ENCODE measurements at places on chromosomes 11 and 22.

DNA sequence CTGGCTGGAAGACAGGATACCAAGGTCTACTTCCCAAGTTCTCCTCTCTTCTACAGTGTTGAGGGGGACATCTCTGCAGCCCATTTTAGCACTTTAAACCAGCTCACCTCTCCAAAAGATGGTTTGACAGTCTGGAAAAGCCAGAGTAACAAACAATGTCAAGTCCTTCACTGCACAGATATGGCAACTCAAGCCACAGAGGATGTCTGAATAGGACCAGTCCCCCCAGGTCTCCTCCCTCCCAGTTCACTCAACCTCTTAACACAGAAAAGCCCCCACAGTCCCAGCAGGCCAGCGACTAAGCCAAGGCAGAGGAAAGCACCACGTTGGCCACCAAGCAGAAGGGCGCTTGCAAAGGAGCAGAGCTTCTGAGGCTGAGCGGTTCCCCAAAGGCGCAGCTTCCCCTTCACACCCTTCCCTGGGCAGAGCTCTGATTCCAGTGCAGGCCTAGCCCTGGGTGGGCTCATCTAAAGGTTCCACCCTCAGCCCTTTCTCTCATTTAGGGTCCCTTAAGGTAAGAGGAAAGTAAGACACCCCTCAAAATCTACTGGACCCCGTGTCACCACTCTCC, 62.7 kb downstream of the PAK1 start:
- DNase-seq, result peak; percentile 28

DNA sequence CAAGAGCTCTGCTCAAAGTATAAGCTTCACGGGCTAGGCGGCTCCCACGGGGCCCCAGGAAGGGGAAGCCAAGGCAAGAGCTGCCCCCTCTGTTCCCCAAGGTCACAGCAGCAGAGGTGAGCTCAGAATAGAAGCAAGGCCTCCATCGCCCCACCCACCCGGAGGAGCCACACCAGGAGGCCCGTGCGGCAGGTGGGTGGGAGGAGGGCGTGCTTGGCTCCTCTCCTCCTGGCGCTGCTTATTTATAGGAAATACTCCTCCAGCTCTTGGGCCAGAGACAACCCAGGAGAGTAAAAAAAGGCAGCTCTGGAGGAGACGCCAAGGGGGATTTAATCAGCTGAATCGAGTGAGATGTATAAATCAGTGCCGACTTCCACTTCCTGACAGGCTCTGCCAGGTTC, 87.8 kb downstream of the FEZ1 start:
- DNase-seq, result no peak

- DNase-seq, result peak; percentile 85
These were observed 52.5 kb upstream of the CLDN5 start for GRCh38 chr22:19576460-19577421.

- no peak for DNase-seq
These were observed 111.6 kb downstream of the MIAT start for GRCh38 chr22:26768952-26769351.

DNA sequence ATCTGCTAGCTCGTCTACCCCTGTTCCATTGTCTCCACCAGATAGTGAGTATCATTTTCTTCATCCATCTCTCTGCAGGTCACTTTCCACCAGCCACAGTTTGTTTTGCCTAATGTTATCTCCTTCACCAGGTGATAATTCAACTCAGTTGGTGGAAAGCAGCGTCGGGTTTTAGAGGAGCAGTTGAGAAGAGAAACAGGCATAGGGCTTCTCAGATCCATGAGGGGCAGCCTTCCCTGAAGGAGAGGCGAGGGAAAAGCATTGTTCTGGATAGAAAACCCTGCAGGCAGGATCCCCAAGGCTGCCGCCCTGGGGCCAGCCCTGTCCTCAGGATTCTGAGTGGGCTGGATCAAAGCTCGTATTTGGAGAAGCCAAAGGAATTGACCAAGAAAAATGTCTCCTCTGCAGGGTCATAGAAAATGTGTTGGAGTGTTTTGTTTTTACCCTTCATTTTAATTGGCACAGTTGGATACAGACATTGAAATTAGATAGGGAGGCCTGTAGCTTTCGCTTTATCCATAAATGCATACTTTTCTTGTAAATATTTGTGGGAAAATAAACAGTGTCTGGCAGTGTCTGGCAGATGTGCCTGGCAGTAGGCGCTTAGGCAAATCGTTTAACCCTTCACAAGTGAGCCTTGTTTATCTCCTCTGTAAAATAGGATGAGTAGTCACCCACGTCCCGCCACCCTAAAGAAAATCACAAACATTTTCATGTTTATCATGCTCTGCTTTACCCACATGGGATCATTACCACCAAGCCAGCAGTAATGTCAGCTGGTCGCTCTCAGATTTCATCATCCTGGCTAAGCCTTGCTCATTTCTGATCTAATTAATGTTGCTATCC, 73.4 kb upstream of the TTC12 start:
- no peak for DNase-seq

GRCh38 chr11:129280027-129280811, 88.1 kb upstream of the ARHGAP32 start:
- peak; percentile 46 for DNase-seq

DNA sequence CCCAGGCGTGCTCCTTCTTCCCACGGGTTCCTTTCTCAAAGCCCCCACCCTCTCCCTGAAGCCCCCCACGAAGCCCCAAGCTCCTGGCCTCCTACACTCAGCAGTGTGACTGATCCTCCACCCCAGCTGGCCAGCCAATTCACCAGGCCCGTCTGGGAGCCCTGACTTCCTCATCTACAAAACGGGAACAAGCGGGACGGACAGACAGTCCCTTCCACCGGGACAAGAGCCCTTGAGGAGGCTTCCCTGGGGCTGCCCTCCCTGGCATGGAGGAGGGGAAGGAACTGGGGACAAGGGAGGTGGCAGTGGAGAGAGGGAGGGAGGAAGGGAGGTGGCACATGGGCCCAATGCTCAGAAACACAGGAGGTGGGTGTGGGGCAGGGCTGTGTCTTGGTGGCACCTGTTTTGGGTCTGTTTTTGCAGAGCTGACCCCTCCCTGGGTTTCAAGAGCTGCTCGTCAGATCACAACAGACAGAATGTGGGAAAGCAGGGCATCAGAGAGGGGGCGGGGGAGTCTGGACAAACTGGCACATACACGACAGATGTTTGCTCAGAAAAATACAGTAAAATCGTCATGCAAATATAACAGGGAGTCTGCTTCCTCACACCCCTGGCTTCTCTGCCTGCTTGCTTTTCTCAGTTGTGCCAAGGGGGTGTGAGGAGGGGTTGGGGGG, 56.8 kb downstream of the ELFN2 start:
- no peak for DNase-seq

DNA sequence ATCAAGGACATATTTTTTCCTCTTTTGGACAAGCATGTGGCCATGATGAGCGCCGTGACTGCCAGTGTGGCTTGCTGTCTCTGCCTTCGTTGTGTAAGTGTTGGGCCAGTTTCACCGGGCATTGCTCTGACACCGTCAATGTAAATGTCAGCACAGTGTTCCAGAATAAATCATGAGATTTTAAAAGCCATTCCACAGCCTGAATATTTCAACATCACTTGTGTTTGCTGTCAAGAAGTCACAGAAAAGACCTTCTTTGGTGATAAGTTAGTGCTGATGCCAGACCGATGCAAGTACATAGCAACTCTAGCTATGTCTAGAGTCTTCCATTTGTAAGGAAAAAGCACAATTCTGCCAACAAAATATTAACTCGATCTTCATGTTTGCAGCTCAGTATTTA, 467.8 kb downstream of the TBC1D22A start:
- DNase-seq, result no peak

GRCh38 chr22:37105154-37105553, 4.4 kb downstream of the TMPRSS6 start:
- no peak for DNase-seq

- DNase-seq, result no peak
These were observed 6.4 kb downstream of the MMP12 start for GRCh38 chr11:102868339-102868738.

DNA sequence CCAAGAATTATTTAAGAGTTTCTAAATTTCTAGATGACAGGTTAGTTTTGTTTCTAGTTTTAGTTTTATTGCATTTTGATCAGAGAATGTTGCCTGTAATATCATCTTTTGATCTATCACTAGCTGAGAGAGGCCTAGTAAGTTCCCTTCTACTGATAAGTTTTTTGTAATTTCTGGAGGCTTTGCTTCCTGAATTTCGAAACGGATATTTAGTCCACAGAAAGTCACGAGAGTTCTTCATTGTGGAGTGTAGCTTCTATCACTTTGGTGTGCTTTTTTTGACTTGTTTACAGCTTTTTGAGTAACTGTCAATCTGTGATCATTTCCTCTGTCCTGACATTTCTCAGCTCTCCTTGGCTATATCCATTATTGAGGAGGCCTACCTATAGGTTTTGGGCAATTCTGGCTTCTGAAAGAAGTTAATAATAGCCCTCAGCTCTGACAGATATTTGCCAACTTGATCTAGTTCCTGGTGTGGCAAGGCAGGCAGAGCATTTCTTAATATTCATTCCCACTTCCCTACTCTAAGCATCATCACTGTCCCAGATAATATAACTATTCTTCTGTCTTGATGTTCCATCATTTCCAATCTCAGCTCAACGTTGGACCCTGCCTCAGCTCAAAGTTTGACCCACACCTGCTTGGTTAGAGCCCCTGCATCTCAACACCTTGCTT, 171.3 kb downstream of the BLID start:
- DNase-seq, result no peak

- DNase-seq, result no peak
These were observed 55.3 kb downstream of the HIRA start for GRCh38 chr22:19376247-19376646.

GRCh38 chr22:19709063-19709769, 5.1 kb upstream of the SEPTIN5 start:
- no peak for DNase-seq

DNA sequence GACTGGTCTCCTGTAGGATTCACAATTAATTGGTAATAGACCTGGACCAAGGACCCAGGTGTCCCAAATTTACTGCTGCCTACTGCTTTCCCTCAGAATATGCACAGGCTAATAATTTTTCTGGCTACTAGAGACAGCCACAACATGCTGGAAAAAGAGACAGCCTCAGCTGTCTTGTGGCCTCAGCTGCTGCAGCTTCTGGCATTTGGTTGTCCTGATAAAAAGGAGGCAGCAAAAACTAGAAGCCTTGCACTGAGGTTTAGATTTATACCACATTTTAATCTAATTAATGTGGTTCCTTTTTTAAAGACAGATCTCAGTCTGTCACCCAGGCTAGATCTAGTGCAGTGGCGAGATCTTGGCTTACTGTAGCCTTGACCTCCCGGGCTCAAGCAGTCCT, 89.8 kb downstream of the BTBD10 start:
- DNase-seq, result no peak

GRCh38 chr11:71293961-71294782, 41.8 kb upstream of the SHANK2 start:
- DNase-seq, result no peak

GRCh38 chr11:64238999-64239398, 1.9 kb upstream of the FKBP2 start:
- no peak for DNase-seq

DNA sequence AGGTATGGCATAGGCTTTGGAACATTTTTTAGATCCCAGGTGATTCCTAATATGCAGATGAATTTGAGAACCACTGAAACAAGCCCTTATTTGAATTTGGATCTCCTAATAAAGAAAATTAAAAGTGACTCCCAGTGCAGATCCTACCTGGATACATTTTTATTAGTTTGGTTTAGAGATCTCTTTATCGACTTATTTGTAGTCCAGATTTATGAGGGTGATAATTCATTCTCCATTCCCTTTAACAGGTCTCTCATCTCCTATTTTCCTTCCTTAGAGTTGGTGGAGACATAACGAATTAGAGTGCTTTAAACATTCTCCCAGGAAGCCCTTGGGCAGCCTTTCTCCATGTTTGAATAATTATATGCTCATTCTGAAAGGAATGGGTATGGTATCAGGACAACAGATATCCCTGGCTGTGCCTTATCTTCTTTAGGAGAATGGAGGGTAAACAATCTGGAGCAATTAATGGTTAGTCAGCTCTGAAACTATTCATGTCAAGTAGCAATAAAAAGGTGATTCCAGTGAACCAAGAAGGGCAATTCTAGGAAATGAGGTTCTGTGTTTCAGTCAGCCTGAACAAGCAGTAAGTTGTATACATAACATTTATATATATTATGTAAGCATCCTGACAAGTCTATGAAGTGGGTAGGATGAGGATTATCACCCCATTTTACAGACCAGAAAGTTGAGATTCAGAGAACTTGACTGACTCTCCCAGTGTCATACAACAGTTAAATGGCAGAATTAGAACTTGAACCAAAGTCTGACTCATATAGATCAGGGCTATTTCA, 53.9 kb upstream of the RCE1 start:
- no peak for DNase-seq

DNA sequence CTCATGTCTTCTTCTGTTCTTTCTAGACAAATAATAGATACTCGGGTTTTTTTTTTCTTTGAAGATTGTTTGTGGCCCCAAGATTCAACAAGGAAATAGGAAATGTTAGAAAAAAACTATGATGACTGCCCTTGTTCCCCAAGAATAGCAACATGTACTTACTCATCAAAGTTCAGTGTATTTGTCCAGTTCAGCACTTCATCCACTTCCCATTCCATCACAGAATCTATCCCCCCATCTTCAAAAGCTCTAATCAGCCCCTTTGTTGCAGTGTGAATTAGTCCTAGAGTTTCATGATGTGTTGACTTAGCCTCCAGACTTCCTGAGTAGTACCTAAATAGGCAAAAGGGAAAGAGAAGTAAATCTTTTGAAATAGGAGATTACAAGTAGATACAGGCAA, 74.3 kb downstream of the C11orf65 start:
- no peak for DNase-seq

DNA sequence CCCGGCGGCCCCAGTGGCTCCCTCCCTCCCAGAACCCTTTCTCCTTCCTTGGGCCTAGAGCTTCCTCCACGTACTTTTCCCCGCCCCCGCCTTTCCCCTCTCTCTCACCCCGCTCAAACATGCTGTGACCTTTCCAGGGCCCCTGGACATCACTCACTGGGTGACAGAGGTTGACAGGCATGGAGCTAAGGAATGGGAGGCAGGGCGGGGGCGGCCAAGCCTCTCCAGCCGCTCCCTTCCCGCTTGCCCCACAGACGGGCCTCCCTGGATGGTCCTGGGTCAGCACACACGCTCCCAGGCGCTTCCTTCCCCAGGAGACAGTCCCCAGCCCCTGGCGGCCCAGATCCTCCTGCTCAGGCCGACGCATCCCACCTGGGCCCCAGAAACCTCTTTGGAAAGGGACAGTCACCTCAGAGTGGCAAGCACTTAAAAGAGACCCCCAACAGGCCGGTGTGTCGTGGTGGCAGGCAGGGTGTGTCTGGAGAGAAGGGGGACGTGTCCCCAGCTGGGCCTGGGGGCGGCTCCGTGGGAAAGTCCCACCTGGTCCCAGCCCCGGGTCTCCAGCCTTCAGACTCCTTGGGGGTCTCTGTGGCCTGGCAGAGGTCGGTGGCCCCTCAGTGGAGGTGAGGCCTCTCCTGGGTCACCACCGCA, 8.8 kb downstream of the H19 start:
- DNase-seq, result no peak

Data from activated CD4-positive, alpha-beta T cell treated with anti-CD3 and anti-CD28 coated beads, Interleukin-2, Interleukin-6, amounts not matched to agents 100 ng/mL and 50 ng/mL, durations not matched to agents 16 hours and 8 hours (primary cell).